ENCODE measurements at places on chromosomes 2 and 18.

GRCh38 chr2:174840436-174840835, 76.2 kb upstream of the CHRNA1 start:
- DNase-seq, result no peak

DNA sequence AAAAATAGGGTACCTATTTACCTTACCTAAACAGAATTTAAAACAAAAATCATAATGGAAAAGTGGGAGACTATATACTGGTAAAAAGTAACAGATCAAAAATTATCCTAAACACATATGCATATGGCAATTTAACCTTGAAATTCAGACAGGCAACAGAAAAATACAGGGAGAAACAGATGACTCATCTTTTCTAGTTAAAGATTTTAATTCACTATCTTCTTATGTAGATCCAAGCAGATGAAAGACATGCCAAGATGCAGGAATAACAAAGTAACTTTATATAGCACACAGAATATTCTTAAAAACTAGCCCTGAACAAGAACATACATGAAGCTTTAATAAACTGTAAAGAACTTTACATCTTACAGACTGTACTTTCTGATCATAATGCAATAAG, 30.9 kb downstream of the PRPF40A start:
- no peak for DNase-seq

GRCh38 chr2:24635181-24635580, 144.1 kb downstream of the NCOA1 start:
- DNase-seq, result no peak

- peak; percentile 77 for DNase-seq
Measured at GRCh38 chr18:9613550-9614400, 584 bp downstream of the PPP4R1 start.

DNA sequence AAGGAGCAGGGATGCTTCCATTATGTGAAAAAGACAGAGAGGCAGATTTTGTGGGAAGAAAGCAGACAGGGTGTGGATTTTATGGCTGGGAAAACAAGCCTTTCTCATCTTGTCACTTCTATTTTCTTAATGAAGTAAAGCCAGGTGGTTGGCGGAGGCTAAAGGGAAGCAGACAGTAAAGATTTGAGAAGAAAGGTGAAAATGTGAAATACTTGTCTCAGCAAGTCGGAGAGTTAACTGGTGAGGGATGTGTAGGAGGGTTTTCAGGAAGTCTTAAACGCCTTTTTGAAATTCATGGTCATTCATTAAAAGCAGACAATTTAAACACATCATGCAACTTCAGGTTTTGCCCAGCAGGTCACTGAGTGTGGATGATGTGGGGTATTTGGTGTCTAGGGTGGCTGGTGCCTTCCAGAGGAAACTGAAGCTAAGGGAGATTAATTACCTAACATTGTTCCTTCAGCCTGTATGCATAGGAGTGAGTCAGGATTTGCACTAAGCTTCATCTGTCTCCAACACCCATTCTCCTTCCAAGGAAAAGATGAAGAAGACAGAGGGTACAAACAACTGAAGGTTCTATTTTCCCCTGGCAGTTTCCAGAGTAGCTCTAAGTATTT, 20.7 kb downstream of the SLC14A2 start:
- no peak for DNase-seq

- no peak for DNase-seq
Measured at GRCh38 chr2:19723021-19723420, 178.8 kb downstream of the TTC32 start.

DNA sequence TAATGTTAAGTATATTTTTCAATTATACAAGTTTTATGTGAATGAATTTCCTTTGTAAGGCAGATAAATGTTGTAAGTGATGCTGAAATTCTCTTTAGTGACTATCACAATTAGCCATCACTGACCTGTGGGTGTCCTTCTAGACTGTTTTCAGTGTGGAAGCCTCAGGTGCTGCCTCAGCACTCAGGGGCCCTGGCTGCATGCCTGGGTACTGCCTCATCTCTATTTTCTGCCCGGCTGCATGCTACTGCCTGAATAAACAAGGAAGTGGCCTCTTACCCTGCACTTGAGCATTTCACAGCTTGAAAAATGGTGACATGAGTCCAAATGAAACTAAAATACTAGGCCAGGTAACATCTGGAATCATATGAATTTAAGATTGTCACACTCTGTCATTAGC, 787.6 kb upstream of the SALL3 start:
- no peak for DNase-seq

DNA sequence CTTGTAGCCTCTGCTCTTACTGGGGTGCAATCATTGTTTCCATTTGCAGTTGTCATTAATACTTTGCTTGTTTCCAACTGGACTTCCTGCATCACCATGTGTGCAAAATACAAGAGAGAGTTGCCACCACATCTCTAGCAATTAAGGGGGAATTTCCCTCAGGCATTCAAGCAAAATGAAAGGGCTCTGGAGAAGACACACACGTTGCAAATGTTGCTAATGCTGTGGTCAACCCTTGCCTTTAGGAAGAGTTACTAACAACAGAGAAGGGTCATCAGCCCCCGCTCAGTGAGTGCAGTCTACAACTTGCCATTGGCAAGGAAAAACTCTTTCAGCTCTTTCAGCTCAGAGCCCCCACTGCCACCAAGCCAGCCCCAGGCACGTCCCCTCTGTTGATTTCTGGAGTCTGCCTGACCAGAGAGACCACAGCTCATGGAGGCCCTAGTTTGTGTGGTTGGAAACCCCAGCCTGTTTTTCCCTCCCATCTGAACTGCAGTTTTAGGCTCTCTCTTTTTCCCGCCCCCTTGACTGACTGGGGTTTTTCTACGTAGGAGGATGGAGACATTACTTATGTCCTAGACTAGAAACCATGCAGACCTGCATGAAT, 25.9 kb upstream of the GPR45 start:
- no peak for DNase-seq

DNA sequence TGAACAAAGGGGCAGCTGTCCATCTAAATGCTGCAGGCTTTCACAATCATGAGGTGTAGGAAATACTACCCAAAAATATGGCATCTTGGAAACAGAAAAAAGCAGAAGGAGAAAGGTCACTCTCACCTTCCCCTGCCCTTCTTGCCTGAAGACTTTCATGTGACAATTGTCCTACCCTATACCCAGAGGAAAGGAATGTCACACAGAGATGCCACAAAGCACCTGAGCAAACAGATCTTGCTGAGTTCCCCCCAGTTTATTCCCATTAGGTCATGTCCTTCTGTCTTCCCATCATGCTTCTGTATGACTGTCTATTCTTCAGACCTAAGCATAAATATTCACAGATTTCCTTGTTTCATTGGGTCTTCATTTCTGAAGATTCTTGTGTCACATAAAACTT, 116.6 kb upstream of the MSH6 start:
- DNase-seq, result no peak

- peak; percentile 62 for DNase-seq
Measured at GRCh38 chr2:158024288-158024898, 77.3 kb upstream of the UPP2 start.

GRCh38 chr18:76699923-76700322, 122.4 kb upstream of the ZNF236 start:
- DNase-seq, result no peak

- no peak for DNase-seq
Measured at GRCh38 chr2:72278046-72278445, 130.4 kb upstream of the CYP26B1 start.

GRCh38 chr2:85929096-85930050, 40.6 kb upstream of the ST3GAL5 start:
- DNase-seq, result no peak

DNA sequence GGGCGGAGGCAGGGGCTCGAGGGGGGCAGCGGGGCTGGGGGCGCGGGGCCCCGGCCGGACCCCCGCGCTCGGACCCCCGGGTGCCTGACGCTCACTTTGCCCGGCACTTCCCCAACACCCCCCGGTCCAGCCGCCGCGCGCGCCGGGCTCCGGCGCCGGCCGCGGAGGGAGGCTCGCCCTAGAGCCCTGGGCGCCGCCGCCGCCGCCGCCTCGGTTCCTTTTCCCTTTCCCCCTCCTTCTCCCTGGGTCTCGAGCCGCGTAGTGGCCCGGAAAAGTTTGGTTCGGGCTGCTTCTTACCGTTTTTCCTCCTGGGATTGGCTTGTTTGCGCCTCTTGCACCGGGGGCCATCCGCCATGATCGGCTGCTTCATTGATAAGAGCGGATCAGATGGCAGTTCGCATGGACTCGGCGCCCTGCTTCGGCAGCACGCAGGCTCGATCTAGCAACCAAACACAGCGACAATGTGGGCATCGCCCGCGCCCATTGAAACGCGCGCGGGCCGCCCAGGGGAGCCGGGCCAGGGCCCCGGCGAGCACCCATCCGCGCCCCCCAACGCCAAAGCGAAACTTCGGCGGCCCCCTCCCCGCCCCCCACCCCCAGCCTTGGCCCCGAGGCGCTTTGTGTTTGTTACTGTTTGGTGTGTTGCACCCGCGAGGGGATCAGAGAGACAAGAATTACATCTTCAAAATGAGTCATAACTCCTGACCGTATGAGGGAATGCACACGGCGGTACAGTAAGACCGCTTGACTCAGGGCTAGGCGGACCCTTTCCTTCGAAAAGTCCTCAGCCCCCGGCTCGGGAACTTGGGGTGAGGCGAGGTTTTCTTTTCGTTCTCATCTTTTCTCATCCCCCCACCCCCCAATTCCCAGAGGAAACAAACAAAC, 2.7 kb downstream of the ZEB2 start:
- DNase-seq, result no peak

GRCh38 chr2:170883683-170884082, 45.4 kb upstream of the GORASP2 start:
- no peak for DNase-seq

- DNase-seq, result no peak
Measured at GRCh38 chr2:13604951-13605661, 888.4 kb downstream of the TRIB2 start.

GRCh38 chr2:183126635-183127034, 2.4 kb downstream of the NUP35 start:
- no peak for DNase-seq

GRCh38 chr2:112579241-112579640, 5.2 kb upstream of the CHCHD5 start:
- no peak for DNase-seq

DNA sequence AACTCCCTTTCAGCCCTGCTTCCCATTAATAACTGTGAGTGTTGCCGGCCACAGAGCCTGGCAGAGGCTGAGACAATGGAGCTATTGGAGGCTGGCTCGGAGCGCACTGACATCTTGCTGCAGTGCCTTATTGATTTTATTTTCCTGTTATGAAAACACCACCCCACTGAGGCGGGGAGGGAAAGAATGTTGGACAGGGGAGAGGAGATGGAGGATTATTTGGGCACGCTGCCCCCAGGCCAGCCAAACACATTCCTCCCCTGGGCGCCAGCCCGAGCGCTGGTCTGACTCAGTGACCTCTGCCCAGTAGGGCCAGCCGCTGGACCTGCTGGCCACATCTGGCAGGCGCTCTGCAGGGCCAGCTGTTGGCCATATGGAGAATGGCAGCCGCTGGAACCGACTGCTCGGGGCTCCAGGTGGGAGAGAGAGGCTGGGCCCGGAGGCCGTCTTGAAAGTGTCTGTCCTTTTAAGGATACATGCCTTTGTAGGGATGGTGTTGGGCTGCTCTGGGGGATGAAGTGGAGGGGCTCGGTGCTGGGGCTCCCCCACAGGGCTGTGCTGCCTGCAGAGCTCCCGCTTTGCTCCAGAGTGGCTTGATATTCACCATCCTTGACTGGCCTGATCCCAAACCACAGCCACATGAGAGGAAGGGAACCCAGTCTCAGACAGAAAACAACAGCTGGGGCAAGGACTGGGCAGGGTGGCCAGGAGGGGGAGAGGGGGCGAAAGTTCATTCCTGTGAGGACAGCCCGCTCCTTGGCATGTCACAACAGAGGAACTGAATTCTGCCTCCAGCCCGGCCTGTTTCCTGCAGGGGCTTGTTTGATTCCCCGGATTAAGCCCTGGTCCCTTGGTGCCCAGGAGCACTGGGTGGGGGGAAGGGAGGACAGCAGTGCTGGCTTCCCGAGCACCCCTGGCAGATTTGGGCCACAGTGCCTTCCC, 179.0 kb downstream of the KLHL29 start:
- DNase-seq, result no peak

GRCh38 chr18:48947560-48947959, 3.2 kb downstream of the SMAD7 start:
- DNase-seq, result no peak

- no peak for DNase-seq
Measured at GRCh38 chr2:71821856-71822255, 325.8 kb downstream of the CYP26B1 start.

GRCh38 chr18:22846697-22847096, 86.4 kb upstream of the RBBP8 start:
- no peak for DNase-seq

DNA sequence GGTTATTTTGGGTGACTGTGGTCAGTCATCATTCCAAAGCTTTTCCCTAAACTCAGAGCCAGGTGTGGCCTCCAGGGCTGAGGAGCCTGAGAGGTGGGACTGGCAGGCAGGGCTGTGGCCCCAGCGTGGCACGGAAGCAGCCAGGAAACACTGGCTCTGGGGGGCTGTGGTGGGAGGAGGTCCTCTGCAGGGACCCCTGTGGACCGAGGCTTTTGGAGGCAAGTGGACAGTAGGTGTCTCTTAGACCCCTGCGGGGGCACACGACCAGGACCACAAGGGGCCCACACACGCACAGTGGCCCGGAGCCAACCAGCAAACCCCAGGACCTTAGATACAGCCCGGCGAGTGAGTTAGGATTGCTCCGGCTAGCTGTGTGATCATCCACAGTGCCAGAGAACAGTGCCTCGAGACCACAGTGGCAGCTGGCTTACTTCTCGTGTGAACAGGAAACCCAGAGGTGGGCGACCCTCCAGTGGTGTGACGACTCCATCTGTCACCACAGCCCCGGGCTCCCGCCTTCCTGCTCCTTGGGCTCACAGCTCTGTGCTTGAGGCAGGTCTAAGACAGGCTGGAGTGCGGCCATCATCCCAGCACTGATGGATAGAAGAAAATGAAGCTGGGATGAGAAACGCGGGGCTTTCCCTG, 1.6 kb upstream of the RTP5 start:
- no peak for DNase-seq

- DNase-seq, result no peak
Measured at GRCh38 chr18:51168960-51169662, 28.4 kb downstream of the MEX3C start.

- DNase-seq, result no peak
Measured at GRCh38 chr2:61320181-61320580, 150.7 kb downstream of the USP34 start.

DNA sequence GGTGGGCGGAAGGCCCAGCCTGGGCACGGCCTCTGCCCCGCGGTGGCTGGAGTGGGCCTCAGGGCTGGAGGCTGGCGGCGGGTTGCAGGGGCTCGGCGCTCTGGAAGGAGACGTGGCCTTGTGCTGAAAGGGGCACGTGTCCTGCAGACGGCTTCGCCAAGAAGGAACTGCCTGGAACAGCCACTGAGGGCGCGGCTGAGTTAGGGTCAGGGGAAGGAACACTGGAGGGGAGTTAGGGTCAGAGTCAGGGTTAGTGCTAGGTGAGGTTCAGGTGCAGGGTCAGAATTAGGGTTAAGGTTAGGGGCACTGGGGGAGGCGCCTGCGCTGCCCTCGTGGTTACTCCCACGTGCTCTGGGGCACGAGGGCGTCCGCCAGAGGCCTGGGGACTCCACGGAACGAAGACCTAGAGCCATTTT, 933 bp upstream of the ADNP2 start:
- no peak for DNase-seq

DNA sequence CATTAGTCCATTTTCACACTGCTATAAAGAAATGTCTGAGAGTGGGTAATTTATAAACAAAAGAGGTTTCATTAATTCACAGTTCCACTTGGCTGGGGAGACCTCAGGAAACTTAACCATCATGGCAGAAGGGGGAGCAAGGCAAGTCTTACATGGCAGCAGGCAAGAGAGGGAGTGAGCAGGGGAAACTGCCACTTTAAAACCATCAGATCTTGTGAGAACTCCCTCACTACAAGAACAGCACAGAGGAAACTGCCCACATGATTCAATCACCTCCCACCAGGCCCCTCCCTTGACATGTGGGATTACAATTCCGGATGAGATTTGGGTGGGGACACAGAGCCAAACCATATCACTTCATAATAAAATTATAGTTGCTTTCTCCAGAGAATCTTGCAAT, 365.5 kb upstream of the ID2 start:
- DNase-seq, result no peak

Data from endothelial cell (in vitro differentiated cells).